ENCODE measurements at places on chromosomes 7 and 10.

GRCh38 chr7:32063614-32064013 is 6.6 kb downstream of the PDE1C start:
- no peaks in the 10 kb centered on the region for H3K27me3 ChIP-seq
- no peak overlapping the region for H3K4me3 ChIP-seq
- H3K36me3 ChIP-seq = no peaks in the 10 kb centered on the region
- H3K27ac ChIP-seq = no peak overlapping the region
- peaks cover 23% of the 10 kb centered on the region for H3K4me1 ChIP-seq
- DNase-seq = no peak

DNA sequence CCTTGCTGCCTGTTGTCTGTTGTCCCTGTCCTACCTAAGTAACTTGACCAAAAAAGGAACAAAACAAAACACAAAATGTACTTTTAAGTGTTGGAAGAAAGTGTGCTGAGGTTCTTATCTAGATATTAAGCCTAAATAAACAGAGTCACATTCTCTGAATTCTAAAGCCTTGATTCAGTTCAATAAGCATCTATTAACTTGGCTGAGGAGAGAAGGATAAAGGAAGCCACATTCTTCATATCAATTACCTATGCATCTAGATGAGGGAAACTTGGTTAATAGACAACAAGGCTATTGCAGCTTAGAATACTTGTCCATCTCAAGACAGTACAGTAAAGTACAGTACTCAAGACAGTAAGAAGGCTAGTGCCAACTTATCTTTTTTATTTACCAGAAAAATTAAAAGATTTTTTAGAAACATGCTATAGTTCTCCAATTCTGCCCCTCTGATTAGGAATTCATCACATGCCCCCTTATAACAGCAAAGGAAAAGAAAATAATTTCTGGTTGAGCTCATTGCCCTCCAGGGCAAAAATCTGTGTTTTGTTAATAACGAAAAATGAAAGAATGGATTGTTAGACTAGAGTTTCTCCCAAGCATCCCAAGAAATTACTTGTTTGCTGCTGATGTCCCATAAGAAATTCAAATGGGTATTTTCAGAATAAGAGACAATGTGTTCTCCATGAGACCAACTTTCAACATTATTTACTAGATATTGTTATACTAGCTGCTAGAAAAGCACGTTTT is 546.5 kb upstream of the SEMA3D start:
- no peak overlapping the region for H3K4me3 ChIP-seq
- H3K27me3 ChIP-seq = no peaks in the 10 kb centered on the region
- peaks cover 14% of the 10 kb centered on the region for H3K4me1 ChIP-seq
- H3K36me3 ChIP-seq = no peaks in the 10 kb centered on the region
- no peak for DNase-seq

- H3K27me3 ChIP-seq = no peaks in the 10 kb centered on the region
- H3K27ac ChIP-seq = no peak overlapping the region
- peaks cover 69% of the 10 kb centered on the region for H3K4me1 ChIP-seq
- no peaks in the 10 kb centered on the region for H3K36me3 ChIP-seq
- no peak overlapping the region for H3K4me3 ChIP-seq
These were observed 69.2 kb downstream of the MINDY4 start for GRCh38 chr7:30840141-30841024.

- H3K4me3 ChIP-seq = no peak overlapping the region
- peaks cover 5% of the 10 kb centered on the region for H3K4me1 ChIP-seq
- H3K36me3 ChIP-seq = no peaks in the 10 kb centered on the region
These were observed 12.7 kb downstream of the ANK3 start for GRCh38 chr10:60377042-60377352.

DNA sequence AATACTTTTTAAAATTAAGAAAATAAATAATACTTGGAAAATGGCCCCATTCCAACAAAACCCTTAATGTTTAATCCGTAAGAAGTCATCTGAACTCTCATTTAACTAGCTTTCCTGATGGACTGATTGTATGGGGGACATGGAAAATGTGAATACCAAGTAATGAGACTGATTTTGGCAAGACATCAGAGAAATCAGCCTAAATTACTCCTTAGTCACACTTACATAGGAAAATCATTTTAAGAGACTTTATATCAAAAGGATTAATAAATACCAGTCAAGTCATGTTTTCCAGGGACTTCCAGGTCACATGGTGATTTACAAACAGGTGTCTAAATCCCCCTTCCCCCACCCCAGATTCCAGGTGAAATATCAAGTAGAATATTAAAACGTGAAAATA is 58.2 kb downstream of the GRM8 start:
- no peak for DNase-seq
- H3K4me1 ChIP-seq = no peaks in the 10 kb centered on the region

DNA sequence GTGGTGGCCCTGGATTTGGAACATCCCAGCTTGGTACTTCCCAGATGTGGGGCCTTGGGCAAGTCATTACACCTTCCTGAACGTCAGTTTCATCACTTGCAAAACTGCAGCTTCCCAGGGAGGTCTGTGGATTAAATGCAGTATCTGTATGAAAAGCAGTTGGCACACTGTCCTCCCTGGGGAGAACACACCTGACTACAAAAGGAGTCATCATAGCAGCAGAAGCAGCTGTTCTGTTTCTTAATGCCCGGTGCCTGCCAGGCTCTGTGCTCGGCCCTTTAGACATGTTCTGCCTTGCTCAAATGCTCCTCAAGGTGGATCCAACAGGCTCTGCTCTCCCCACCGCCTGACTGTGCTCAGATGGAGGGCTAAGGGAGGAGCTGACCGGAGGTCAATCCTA is 31.0 kb downstream of the CDCA7L start:
- no peak for DNase-seq
- H3K36me3 ChIP-seq = peaks cover 41% of the 10 kb centered on the region
- no peak overlapping the region for H3K27ac ChIP-seq
- H3K4me3 ChIP-seq = no peak overlapping the region
- H3K4me1 ChIP-seq = no peaks in the 10 kb centered on the region

DNA sequence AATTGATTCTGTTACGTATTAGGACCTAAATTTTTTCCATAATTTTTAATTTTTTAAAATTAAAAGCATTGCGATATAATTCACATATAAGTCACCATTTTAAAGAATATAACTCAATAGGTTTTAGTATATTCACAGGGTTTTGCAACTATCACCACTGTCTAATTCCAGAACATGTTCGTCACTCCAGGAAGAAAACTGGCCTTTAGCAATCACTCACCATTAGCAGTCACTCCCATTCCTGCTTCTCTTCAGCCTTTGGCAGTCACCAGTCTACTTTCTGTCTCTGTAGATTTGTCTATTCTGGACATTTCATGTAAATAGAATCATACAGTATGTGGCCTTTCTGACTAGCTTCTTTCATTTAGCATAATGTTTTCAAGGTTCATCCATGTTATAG is 176.5 kb downstream of the EXOC4 start:
- H3K4me3 ChIP-seq = no peak overlapping the region
- no peak for DNase-seq
- no peak overlapping the region for H3K27ac ChIP-seq
- no peaks in the 10 kb centered on the region for H3K27me3 ChIP-seq

GRCh38 chr10:11702264-11702663 is 39.9 kb upstream of the ECHDC3 start:
- no peaks in the 10 kb centered on the region for H3K27me3 ChIP-seq
- no peak overlapping the region for H3K27ac ChIP-seq
- DNase-seq = no peak

- no peak for DNase-seq
- H3K27ac ChIP-seq = no peak overlapping the region
- H3K4me3 ChIP-seq = no peak overlapping the region
- H3K36me3 ChIP-seq = no peaks in the 10 kb centered on the region
These were observed 145.1 kb downstream of the GNAI1 start for GRCh38 chr7:80279760-80280159.

DNA sequence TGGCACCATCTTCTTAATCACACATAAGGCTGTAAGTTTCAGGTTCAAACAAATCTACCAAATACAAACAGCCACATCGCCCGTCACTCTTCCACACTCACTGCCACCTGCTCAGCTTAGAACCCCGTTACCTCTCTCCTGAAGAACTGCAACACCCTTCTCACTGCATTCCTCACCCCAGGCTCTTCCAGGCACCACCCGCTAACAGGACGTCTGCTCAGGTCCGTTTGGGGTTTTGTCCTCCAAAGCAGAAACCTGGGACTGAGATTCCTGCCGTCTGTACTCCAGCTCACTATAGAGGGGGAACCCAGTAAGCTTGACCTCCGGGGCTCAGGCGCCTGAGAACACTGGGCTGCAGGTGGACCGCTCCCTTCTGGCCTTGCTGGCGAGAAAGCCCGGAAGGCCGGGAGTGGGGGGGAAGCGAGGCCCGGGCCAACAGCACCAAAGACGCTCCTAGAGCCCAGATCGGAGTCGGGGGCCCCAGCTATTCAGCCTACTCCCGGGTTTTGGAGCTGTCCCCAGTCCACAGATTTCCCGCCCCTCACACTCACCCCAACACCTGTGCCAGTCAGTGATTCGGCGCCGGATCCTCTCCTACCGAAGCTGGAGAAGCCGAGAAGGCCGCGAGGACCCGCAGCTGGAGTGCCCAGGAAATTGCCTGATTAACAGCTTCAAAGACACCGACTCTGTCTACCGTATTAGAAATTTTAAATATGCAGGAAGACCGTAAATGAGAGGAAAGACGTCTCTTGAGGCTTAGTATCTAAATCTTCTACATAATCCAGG is at the start of gene AP3M1:
Gene AP3M1, minus strand, starts transcription at position 625 of the 786 bp plus-strand sequence. CDS start 12,449 bp downstream, outside the sequence.
- H3K4me3 ChIP-seq = peak within 1 kb of the TSS; percentile 79
- peak within 1 kb of the TSS; percentile 88 for H3K27ac ChIP-seq
- H3K27me3 ChIP-seq = no peaks in the 10 kb centered on the region
- peak; percentile 64 for DNase-seq
- H3K36me3 ChIP-seq = no peaks in the 10 kb centered on the region
- H3K4me1 ChIP-seq = peaks cover 3% of the 10 kb centered on the region

- H3K4me3 ChIP-seq = no peak overlapping the region
- no peak overlapping the region for H3K27ac ChIP-seq
- peaks cover 14% of the 10 kb centered on the region for H3K4me1 ChIP-seq
These were observed 3.3 kb downstream of the EPHA1 start for GRCh38 chr7:143405173-143406001.

GRCh38 chr7:68224041-68224741 is 1227.6 kb downstream of the TYW1 start:
- no peaks in the 10 kb centered on the region for H3K36me3 ChIP-seq
- no peak overlapping the region for H3K27ac ChIP-seq
- no peak for DNase-seq
- H3K27me3 ChIP-seq = no peaks in the 10 kb centered on the region
- no peaks in the 10 kb centered on the region for H3K4me1 ChIP-seq

- H3K27me3 ChIP-seq = no peaks in the 10 kb centered on the region
- H3K4me1 ChIP-seq = no peaks in the 10 kb centered on the region
- H3K4me3 ChIP-seq = no peak overlapping the region
These were observed 100.1 kb upstream of the STK17A start for GRCh38 chr7:43482679-43483252.

- H3K4me3 ChIP-seq = no peak overlapping the region
- H3K27me3 ChIP-seq = no peaks in the 10 kb centered on the region
- DNase-seq = no peak
- H3K4me1 ChIP-seq = no peaks in the 10 kb centered on the region
- no peaks in the 10 kb centered on the region for H3K36me3 ChIP-seq
- H3K27ac ChIP-seq = no peak overlapping the region
These were observed 305.0 kb downstream of the GATA3 start for GRCh38 chr10:8359467-8359866.

- no peak for DNase-seq
- no peaks in the 10 kb centered on the region for H3K4me1 ChIP-seq
- no peak overlapping the region for H3K27ac ChIP-seq
- H3K36me3 ChIP-seq = no peaks in the 10 kb centered on the region
These were observed 11.4 kb downstream of the NET1 start for GRCh38 chr10:5423771-5424170.

GRCh38 chr7:74028321-74028838 is 407 bp downstream of the ELN start:
- H3K27me3 ChIP-seq = no peaks in the 10 kb centered on the region
- H3K27ac ChIP-seq = peak overlapping the region; percentile 88
- peaks cover 51% of the 10 kb centered on the region for H3K4me1 ChIP-seq
- peak overlapping the region; percentile 48 for H3K4me3 ChIP-seq
- DNase-seq = no peak

DNA sequence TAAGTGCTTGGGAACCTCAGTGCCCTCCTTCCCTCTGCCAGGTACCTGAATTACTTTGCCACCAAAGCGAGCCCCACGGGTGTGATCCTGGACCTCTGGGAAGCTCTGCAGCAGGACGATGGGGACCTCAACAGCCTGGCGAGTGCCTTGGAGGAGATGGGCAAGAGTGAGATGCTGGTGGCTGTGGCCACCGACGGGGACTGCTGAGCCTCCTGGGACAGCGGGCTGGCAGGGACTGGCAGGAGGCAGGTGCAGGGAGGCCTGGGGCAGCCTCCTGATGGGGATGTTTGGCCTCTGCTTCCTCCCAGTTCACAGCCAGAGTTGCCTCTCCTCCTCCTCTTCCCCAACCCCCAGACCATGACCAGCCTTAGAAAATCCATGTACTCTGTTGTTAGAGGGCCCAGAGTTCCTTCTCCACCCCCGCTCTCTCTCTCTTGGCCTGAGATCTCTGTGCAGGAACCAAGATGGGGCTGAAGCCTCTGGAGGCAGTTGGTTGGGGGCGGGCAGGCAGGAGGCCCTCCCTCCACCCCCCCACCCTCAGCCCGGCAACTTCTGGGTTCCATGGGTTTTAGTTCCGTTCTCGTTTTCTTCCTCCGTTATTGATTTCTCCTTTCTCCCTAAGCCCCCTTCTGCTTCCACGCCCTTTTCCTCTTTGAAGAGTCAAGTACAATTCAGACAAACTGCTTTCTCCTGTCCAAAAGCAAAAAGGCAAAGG is 19.8 kb upstream of the SLC29A3 start:
- no peaks in the 10 kb centered on the region for H3K4me1 ChIP-seq
- no peaks in the 10 kb centered on the region for H3K36me3 ChIP-seq
- no peak overlapping the region for H3K4me3 ChIP-seq
- DNase-seq = no peak

- H3K27me3 ChIP-seq = no peaks in the 10 kb centered on the region
- DNase-seq = no peak
- H3K4me1 ChIP-seq = no peaks in the 10 kb centered on the region
- no peak overlapping the region for H3K4me3 ChIP-seq
These were observed 19.0 kb upstream of the TARP start for GRCh38 chr7:38292442-38292841.

GRCh38 chr10:120942806-120943413 is 91.7 kb downstream of the WDR11 start:
- peaks cover 9% of the 10 kb centered on the region for H3K4me1 ChIP-seq
- no peak overlapping the region for H3K4me3 ChIP-seq
- H3K36me3 ChIP-seq = no peaks in the 10 kb centered on the region
- peak; percentile 84 for DNase-seq
- no peak overlapping the region for H3K27ac ChIP-seq
- no peaks in the 10 kb centered on the region for H3K27me3 ChIP-seq

DNA sequence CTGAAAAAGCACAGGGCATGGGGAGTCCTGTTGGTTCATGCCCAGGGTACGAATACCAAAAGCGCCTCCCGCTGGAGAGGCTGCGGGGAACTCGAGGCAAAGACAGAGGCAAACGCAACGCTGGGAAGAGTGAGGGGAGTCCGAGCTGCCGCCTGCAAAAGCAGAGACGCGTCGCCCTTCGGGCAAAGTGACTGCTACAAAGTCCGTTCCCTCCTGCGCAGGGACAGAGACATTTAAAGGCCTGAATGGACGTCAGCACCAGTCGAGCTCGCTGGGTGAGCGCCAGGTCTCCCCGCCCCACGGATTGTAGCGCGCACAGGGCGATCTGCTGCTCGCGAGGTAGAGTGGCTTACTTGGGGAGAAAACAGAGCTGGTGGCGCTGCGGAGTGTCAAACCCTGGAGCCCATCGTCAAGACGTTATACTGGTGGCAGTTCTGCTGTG is 732.8 kb downstream of the ZWINT start:
- no peak for DNase-seq
- peak overlapping the region; percentile 26 for H3K4me3 ChIP-seq
- no peaks in the 10 kb centered on the region for H3K27me3 ChIP-seq
- no peak overlapping the region for H3K27ac ChIP-seq

GRCh38 chr10:124035928-124036558 is 57.4 kb downstream of the CHST15 start:
- H3K4me1 ChIP-seq = no peaks in the 10 kb centered on the region
- no peak for DNase-seq
- no peak overlapping the region for H3K27ac ChIP-seq
- H3K27me3 ChIP-seq = no peaks in the 10 kb centered on the region
